ENCODE measurements at places on chromosomes 4 and X.

DNA sequence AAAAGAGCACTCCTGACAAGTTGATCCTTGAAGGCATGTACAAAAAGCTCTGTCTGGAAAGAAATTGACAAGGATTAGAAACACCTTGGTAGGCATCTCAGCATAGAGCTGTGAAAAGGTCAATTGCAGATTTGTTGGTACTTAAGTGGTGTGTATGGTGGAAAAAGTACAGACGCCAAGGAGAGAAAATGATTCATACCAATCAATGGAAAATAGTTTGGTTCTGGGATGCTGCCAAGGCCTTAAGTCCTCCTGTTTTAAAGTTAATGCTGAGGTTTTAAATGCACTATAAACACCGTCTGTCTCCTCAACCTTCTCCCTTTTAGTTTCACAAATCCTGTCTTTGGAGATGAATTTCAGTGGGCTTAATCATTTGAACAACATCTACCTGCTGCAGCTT is 524.1 kb downstream of the IL15 start:
- no peak for DNase-seq

GRCh38 chr4:6172093-6172926 is 28.0 kb downstream of the JAKMIP1 start:
- DNase-seq, result no peak

- DNase-seq, result no peak
Observed at GRCh38 chrX:120561634-120562568, 1.1 kb upstream of the CUL4B start.

GRCh38 chrX:123424546-123424945 is 240.5 kb downstream of the GRIA3 start:
- peak; percentile 58 for DNase-seq

DNA sequence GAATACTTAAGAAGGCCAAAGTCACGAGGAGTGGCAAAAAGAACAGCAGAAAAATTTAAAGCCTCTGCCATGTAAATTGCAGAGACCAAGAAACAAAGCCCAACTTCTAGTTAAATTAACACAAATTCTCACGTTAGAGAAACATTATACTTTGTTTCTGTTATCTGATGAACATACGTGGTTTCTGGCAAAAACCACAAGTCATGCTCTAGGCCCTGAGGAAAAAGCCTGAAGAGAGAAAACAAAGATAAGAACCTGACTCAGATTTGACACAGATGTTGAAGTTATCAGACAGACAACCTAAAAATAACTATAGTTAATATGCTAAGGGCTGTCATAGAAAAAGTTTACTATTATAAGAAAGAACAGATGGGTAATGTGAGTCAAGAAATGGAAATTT is 149.1 kb upstream of the PCDH10 start:
- DNase-seq, result peak; percentile 67

DNA sequence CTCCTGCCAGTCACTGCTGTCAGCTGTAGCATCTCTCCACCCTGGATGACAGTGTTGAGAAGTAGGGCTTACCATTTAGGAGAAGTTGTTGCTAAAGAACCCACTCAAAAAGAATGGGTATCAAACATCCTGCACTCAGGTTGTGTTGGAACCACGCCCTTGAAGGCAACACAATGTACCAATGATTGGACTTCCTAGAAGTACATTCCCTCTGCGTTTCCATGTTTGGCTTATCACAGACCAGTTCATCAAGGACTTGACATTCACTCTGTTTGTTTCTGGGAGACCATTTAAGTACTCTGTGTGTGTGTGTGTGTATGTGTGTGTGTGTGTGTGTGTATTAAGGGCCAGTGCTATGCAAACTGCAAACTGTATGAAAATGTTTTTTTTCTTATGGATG is 200.6 kb upstream of the GATB start:
- DNase-seq, result no peak

DNA sequence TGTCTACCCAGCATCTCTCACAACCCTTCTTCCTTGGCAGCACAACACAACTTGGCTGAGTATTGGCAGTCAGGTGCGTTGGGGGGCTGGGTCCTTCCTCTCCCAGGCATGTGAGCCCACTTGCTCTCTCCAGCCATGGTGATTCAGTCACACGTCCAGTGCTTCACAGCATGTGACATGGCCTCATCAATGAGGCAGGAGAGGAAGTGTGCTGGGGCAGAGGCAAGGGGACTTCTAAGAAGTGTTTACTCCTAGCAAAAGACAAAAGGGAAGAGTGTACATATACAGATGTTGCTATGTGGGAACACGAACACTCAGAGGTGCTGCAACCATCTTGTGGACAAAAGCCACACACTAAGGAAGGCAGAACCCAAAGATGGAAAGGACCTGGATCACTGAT is 380.8 kb downstream of the FBXW7 start:
- DNase-seq, result no peak

DNA sequence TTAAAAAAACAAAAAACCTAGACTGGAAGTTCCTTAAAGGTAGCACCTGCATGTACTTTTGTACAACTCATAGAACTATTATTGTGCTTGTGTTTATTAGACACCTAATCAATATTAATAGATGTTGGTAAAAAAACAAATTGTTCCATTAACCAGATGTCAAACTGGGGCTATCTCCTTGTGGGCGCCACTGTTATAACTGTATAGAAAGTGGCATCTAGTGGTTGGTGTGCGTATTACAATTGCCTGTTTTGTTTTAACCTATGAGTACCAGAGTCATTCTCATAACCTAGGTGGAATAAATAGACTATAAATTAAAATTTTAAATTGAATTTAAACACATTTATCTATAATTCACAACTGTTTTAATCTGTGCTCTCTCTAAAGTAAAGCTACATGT is 97.4 kb downstream of the COL4A5 start:
- peak; percentile 64 for DNase-seq

DNA sequence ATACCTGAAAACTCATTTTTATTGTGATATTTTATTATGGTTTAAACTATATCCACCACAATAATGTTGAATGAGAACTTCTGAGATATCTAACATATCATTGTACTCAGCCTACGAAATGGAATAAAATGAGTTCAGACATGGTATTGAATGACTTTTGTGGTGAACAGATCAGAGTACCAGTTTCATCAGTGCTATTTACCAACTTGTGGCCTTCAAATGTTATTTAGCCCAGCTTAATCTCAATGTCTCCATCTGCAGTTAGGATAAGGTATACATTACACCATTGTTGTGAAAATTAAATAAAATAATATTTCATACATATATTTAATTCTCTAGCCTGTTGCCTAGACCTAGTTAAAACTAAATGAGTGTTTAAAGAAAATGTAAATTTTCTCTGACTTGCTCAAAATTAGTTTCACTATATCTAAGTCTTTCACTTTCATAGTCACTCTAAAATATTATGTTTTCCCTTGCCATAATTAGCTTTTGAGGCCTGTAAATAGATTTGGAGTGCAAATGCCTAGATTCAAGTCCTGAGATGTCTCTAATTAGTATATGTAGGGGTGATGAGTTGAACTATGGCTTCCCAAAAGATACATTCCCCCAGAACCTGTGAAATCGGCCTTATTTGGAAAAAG is 594.2 kb downstream of the STPG2 start:
- no peak for DNase-seq

GRCh38 chrX:120015145-120016067 is 62.1 kb downstream of the RHOXF2B start:
- no peak for DNase-seq

GRCh38 chrX:114017086-114017485 is 566.8 kb upstream of the HTR2C start:
- no peak for DNase-seq

- DNase-seq, result peak; percentile 60
Observed at GRCh38 chrX:118347131-118347530, 1.2 kb downstream of the WDR44 start.

DNA sequence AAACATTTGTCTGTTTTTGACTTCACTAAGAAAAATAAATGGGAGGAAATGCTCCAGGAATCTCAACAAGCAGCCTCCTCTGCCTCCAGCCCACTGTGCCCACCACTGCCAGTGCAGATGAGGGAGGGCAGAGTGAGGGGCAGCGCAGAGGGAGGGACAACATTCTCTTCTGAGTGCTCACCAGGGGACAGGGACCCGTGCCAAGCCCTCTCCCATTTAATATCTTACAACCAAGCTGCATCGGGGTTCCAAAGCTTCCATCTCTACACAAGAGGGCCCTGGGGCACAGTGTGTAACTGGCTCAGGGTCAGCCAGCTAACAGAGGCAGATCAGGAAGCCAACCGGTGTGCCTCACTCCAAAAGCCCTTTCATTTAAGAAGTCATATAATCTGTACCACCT is 120.4 kb downstream of the NSUN7 start:
- no peak for DNase-seq

GRCh38 chr4:181468451-181468850 is 774.8 kb upstream of the TENM3 start:
- DNase-seq, result no peak

- peak; percentile 75 for DNase-seq
Observed at GRCh38 chr4:76990288-76991080, 40.9 kb downstream of the SEPTIN11 start.

DNA sequence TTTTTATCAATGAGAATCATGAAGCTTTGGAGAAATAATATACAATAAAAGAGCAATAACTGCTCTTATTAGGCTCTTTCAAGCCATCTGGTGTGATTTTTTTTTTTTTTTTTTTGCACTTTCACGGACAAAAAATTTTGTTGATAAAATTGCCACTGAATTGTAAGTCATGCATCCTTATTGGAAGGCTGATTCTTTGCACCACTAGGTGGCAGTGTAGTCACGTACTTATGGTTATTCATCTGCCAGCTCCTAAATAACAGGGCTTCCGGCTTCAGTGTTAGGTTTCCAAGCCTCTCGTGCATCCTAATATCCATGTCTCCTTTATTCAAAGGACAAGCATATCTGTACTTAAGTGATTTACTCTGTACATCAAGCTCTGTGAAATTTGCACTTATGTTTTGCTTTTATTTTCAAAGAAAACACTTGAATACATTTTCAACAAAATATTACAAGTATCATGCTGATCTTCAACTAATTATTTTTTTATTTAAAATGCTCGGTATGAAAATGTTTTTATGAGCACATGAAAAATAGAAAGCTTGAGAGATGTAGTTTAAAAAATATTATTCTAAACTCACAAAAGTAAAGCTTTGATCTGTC is 1578.3 kb upstream of the TENM3 start:
- peak; percentile 96 for DNase-seq

GRCh38 chr4:189143263-189143952 is 797.3 kb upstream of the FRG1 start:
- DNase-seq, result peak; percentile 47

GRCh38 chr4:155179216-155179615 is 29.2 kb upstream of the NPY2R start:
- peak; percentile 50 for DNase-seq

- no peak for DNase-seq
Observed at GRCh38 chr4:7516096-7516772, 81.5 kb upstream of the PSAPL1 start.

DNA sequence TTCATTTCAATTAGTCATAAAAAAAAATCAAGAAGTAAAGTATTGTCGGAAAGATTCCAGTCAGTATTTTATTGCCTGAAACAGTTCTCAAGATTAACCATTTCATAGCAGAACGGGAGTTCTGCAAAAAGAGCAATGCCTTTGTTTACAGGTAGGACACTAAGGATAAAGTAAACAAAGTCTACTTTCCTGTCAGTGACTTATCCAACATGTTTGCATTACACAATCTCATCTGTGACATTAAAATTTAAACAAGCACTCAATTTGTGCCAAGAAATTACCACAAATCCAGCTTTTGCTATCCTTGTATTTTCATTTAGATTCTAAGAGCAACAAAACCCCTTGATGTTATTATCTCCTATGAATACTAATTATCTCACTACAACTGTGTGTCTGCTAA is 306.5 kb upstream of the LDB2 start:
- DNase-seq, result peak; percentile 30

DNA sequence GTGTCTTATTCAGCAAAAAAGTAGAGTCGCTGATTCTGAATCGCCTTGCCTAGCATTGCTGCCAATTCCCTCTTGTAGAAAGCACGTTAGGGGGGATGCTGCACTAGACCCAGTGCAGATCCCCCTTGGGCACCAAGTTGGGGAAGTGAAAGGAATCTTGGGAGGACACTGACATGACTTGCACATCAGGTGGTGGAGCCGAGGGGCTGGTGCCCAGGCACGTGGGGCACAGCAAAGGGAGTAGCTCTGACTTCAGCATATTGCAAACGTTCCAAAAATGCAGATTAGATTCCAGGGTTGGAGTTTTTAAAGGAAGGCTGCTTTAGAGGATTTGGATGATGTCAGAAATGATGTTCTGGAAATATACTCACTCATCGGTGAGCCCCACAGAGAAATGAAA is 47.4 kb upstream of the GPM6B start:
- peak; percentile 39 for DNase-seq

DNA sequence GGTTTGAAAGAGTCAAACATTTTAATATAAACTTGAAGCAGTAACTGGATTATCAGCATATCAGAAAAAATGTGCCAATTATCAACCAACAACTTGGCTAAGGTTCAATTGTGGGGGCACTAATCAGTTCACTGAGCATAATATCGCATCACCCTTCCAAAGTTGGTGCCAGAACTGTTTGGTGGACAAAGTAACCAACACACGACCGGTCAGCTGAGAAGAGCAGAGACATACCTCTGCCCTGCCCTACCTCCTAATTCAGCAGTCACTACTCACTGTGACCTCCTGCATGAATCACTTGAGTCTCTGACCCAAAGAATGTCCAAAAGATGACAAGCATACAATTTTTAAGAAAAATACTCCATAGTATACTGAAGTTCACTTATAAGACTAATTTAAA is 53.2 kb downstream of the TSPAN5 start:
- DNase-seq, result no peak

GRCh38 chrX:49072712-49073095 is 1.1 kb downstream of the PRAF2 start:
- DNase-seq, result peak; percentile 30

- DNase-seq, result no peak
Observed at GRCh38 chr4:80321776-80322175, 13.8 kb upstream of the CFAP299 start.

DNA sequence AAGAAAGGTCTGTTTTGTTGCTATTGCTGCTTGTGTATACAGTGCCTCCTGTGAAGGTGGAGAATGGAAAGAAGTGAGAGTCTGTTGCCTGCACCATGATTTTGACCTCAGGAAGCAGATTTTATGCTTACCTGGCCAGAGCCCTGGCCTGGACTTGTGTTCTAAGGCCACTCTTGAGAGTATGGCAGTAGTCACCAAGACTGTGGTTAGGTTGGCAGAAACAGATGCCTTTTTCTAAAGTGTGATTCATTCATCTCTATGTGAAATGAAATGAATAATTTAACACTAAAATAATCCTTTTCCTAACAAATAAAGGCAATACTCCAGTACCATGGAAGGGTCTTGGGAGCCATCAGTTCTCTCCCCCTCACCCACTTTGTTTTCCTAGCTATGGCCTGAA is 161.8 kb downstream of the DCLK2 start:
- no peak for DNase-seq

Measured in adipocyte (in vitro differentiated cells).